Psoas muscle (tissue), 8 donors: ENCODE measurements at places on chromosomes 2 and 18.

- H3K36me3 ChIP-seq, result no peaks in the 10 kb centered on the region
- H3K27me3 ChIP-seq, result no peaks in the 10 kb centered on the region
- H3K27ac ChIP-seq, result no peak overlapping the region
- no peaks in the 10 kb centered on the region for H3K4me1 ChIP-seq
- DNase-seq, result no peak
These were observed 110.1 kb downstream of the POLE4 start for GRCh38 chr2:75068546-75068945.

- no peaks in the 10 kb centered on the region for H3K36me3 ChIP-seq
- no peak for DNase-seq
- no peak overlapping the region for H3K4me3 ChIP-seq
- H3K27ac ChIP-seq, result no peak overlapping the region
- no peaks in the 10 kb centered on the region for H3K4me1 ChIP-seq
These were observed 14.2 kb downstream of the ECEL1 start for GRCh38 chr2:232473467-232473890.

- no peak for DNase-seq
- H3K27ac ChIP-seq, result no peak overlapping the region
- no peak overlapping the region for H3K4me3 ChIP-seq
- no peaks in the 10 kb centered on the region for H3K4me1 ChIP-seq
- H3K36me3 ChIP-seq, result no peaks in the 10 kb centered on the region
These were observed 261.4 kb upstream of the MGAT5 start for GRCh38 chr2:133992454-133992853.

GRCh38 chr2:239035361-239035814 is 187.5 kb downstream of the TWIST2 start:
- peak; percentile 55 for DNase-seq
- no peak overlapping the region for H3K27ac ChIP-seq
- no peaks in the 10 kb centered on the region for H3K36me3 ChIP-seq
- H3K27me3 ChIP-seq, result peaks cover 4% of the 10 kb centered on the region
